Amygdala (tissue), 56 donors: ENCODE measurements at places on chromosomes 6 and 20.

DNA sequence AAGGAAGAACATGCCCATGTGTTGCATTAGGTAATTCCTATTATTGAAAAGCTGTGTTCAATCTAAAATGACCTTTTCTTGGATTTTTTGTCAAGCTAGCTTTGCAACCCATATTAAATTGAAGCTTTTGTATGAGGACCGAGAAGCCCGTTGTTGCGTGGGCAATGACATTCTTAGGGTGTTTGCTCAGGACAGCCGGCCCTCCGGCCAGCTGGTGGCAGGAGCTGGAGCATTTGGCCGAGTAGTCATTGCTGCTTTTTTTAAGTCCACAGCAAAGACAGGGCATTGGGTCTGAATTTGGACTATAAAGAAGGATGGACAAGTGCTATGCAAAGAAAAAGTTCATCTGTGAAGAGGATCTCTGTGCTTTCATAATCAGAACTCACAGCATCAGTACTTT is 365.8 kb downstream of the SAMD5 start:
- DNase-seq = no peak

- DNase-seq = no peak
Observed at GRCh38 chr6:33772082-33772830, 16.7 kb downstream of the LEMD2 start.

GRCh38 chr6:45663251-45664221 is 285.8 kb upstream of the SUPT3H start:
- DNase-seq = peak; percentile 15

- no peak for DNase-seq
Observed at GRCh38 chr6:75501756-75502155, 8.2 kb upstream of the FILIP1 start.

- DNase-seq = no peak
Observed at GRCh38 chr6:162388383-162388777, 339.2 kb downstream of the PRKN start.

- DNase-seq = no peak
Observed at GRCh38 chr6:166379800-166380199, 2.9 kb downstream of the MPC1 start.

GRCh38 chr6:16583144-16583762 is 178.0 kb downstream of the ATXN1 start:
- no peak for DNase-seq

GRCh38 chr20:22826306-22827230 is 208.5 kb upstream of the SSTR4 start:
- no peak for DNase-seq

DNA sequence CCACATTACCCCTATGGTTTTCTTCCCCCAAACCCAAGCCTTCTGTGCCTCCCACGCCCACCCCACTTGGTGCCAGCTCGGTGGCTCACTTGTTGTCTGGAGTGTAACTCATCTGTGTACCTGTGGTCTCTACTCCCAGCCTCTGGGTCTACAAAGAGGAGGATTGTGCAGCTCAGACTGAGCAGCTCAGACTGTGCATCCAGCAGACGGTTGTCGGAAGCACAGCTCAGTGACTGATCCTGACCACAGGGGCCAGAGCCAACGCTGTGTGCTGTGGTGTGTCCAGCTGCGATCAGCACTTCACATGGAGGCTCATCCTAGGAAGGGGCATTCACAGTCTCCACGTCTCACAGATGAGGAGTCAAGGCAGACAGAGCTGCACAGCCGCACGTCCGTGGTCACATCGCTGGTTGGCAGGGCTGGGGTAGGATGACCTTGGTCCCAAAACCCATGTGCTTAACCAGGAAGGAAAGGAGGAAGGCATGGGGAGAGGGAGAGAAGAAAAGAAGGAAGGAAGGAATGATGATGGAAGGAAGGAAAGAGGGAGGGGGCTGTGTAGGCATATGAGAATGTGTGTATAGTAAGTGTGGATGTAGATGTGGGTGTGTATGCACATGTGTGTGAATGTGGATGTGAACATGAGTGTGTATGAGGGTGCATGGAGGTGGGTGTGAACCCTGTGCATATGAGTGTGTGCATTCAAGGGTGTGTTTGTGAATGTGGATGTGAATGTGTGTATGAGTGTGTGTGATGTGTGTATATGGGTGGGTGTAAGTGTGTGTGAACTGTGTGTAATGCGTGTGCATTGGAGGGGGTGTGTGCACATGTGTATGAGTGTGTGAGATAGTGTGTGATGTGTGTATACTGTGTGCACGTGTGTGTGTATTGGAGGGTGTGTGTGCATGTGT is 28.2 kb upstream of the STX16 start:
- no peak for DNase-seq

DNA sequence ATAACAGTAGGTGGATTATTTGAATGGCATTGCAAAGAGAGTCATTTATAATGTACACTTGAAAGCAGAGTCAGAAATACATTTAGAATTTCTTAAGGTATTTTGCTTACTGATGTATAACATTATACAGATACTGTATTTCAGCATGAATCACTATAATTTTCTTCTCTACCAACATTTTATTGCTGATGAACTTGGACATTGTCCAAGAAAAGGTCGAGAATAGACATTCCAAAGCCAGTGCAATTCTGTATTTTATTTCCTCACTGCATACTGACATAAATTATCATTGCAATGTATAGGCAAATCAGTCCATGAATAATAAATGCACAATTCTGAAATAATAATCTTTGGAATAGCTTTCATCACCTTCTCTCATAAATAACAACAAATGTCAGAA is 1420.0 kb upstream of the EYS start:
- no peak for DNase-seq

DNA sequence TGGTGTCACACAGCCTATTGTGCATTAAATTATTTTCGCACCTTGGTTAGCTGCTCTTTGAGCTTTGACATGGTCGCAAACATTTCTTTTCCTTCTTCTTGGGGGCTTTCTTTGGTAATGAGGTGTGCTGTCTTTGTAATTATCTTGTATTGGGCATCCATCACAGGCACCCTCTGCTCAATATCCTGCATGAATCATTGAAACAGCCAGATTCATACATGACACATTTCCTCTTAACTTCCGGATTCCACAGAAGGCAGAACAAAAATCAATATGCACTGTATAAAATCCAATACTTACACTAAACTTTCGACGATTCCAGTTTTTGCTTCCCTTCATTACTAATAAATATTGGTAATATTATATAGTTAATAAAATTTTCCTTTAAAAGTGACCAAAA is 175.6 kb downstream of the SYNE1 start:
- DNase-seq = no peak

GRCh38 chr6:157891544-157892362 is 68.7 kb downstream of the SNX9 start:
- no peak for DNase-seq

GRCh38 chr20:20018366-20018765 is 1.2 kb downstream of the NAA20 start:
- no peak for DNase-seq

- DNase-seq = no peak
Observed at GRCh38 chr20:53302695-53303412, 290.8 kb downstream of the ZNF217 start.

- DNase-seq = no peak
Observed at GRCh38 chr6:21240709-21241108, 352.8 kb upstream of the SOX4 start.

DNA sequence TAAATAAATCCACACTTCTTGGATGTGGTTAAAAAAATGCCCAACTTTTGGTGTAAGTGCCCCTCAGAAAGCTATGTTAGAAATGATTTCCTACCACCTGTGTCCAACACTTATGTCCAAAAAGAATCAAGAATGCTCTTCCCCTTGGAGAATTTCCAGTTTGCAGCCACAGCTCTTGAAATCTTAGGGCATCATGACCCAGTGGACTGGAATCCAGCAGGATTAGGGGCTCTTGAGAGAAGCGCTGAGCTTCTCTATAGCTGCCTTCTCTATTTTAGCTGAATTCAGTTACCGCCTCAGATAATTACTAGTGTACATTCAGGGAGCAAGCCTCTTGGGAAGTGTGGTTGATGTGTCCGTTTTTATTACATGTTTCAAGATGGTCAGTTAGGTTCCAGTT is 2.5 kb downstream of the PHACTR1 start:
- no peak for DNase-seq

DNA sequence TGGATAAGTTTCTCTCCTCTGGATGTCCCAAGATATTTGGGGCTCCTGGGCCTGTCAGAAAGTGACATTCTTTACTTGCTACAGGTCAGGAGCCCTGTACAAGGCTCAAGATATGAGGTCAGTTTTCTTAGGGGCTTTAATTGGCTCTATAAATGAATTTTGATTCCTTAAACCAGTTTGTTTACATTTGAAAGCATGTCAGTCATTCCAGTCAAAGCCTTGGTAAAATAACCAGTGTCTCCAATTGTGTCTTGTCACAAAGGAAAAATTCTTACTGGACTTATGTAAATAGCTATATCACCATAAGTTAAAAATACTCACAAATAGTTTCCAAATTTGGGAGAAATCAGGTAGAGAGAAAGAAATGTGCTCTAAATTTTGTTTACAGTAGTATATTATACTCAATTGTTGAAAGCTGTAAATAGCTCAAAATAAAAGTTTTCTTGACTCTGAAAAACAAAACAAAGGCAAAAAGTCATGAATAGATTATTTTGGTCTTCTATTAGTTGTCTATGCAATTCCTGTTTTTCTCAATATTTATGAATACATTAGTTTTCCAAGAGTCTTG is 22.9 kb downstream of the RNF182 start:
- no peak for DNase-seq

- no peak for DNase-seq
Observed at GRCh38 chr6:22152841-22153240, 144.0 kb downstream of the PRL start.

GRCh38 chr6:13035606-13036005 is 292.7 kb downstream of the TBC1D7 start:
- no peak for DNase-seq

GRCh38 chr20:23061262-23061661 is 11.8 kb upstream of the THBD start:
- no peak for DNase-seq
